ENCODE measurements at places on chromosomes 4 and X. TPM values are rescaled to one million over a fixed set of nuclear protein-coding genes. Genes with fewer than 3 reads are reported as not detected.

- H3K27me3 ChIP-seq = no peaks in the 10 kb centered on the region
- no peak for DNase-seq
- no peak overlapping the region for H3K4me3 ChIP-seq
Measured at GRCh38 chr4:47289805-47290204, 173.7 kb downstream of the COMMD8 start.

DNA sequence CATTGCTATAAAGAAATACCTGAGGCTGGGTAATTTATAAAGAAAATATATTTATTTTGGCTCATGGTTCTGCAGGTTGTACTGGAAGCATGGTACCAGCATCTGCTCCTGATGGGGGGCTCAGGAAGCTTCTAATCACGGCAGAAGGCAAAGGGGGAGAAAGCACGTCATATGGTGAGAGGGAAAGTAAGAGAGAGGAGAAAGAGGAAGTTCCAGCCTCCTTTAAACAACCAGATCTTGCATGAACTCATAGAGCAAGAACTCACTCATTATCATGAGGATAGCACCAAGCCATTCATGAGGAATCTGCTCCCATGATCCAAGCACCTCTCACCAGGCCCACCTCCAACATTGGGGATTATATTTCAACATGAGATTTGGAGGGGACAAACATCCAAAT is 125.0 kb upstream of the GRPR start:
- no peaks in the 10 kb centered on the region for H3K4me1 ChIP-seq
- no peaks in the 10 kb centered on the region for H3K27me3 ChIP-seq
- DNase-seq = no peak
- H3K36me3 ChIP-seq = no peaks in the 10 kb centered on the region
- H3K27ac ChIP-seq = no peak overlapping the region

GRCh38 chrX:119381349-119381944 is 17.7 kb upstream of the SLC25A43 start:
- H3K4me1 ChIP-seq = no peaks in the 10 kb centered on the region
- no peak overlapping the region for H3K27ac ChIP-seq
- no peak for DNase-seq
- H3K36me3 ChIP-seq = no peaks in the 10 kb centered on the region
- no peak overlapping the region for H3K4me3 ChIP-seq

DNA sequence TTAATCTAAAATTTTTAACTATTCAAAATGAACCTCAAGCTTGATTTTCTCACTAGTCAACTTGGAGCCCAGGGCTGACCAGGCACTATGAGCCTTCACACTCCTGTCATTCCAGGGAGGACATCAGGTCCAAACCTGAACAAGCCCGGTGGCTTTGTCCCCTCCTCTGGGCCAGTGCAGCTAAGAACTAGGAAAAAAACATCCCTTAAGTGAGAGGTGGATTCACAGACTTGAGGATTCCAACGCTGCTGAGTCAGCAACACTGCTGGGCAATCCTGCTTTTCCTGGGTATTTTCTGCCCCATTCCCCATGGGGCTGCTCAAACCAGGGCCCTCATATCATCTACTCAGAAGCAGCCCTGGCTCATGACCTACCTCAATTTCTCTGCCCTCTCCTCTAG is 4.0 kb downstream of the RNF212 start:
- DNase-seq = no peak
- no peaks in the 10 kb centered on the region for H3K27me3 ChIP-seq
- no peak overlapping the region for H3K4me3 ChIP-seq
- H3K36me3 ChIP-seq = no peaks in the 10 kb centered on the region
- peaks cover 60% of the 10 kb centered on the region for H3K4me1 ChIP-seq

GRCh38 chrX:1465286-1466231 is 12.8 kb upstream of the ASMTL start:
- DNase-seq = no peak
- H3K27me3 ChIP-seq = no peaks in the 10 kb centered on the region
- no peak overlapping the region for H3K27ac ChIP-seq
- H3K4me3 ChIP-seq = no peak overlapping the region
- no peaks in the 10 kb centered on the region for H3K36me3 ChIP-seq

- H3K27ac ChIP-seq = no peak overlapping the region
- H3K4me1 ChIP-seq = no peaks in the 10 kb centered on the region
- no peaks in the 10 kb centered on the region for H3K27me3 ChIP-seq
- no peaks in the 10 kb centered on the region for H3K36me3 ChIP-seq
- DNase-seq = no peak
Measured at GRCh38 chr4:141640696-141641095, 4.3 kb downstream of the IL15 start.

DNA sequence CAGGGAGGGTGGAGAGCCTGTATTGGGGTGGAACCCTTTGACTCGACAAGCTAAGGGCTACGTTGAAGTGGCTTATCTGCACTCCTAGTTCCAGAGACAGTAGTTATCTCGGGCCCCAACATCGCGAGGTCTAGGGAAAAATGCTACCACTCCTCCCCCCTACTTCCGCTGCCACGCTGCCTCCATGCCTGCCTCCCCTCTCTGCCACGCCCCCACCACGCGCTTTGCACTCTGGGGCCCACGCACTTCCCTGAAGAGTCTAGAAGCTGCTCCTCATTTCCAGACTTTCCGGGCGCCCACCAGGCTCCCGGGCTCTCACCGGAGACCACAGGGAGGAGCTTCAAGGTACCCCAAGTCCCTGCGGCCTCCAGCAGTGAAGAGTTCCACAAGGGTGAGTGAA is at the start of gene PASD1:
Gene PASD1, plus strand, starts transcription at position 227 of the 400 bp plus-strand sequence. CDS start 37,879 bp downstream, outside the sequence.
- no peaks in the 10 kb centered on the region for H3K27me3 ChIP-seq
- no peaks in the 10 kb centered on the region for H3K4me1 ChIP-seq
- no peak within 1 kb of the TSS for H3K27ac ChIP-seq
- no peaks in the 10 kb centered on the region for H3K36me3 ChIP-seq
- no peak within 1 kb of the TSS for H3K4me3 ChIP-seq

- no peaks in the 10 kb centered on the region for H3K4me1 ChIP-seq
- H3K36me3 ChIP-seq = no peaks in the 10 kb centered on the region
- H3K4me3 ChIP-seq = no peak overlapping the region
- no peaks in the 10 kb centered on the region for H3K27me3 ChIP-seq
Measured at GRCh38 chrX:154348646-154349358, 25.6 kb downstream of the FLNA start.

DNA sequence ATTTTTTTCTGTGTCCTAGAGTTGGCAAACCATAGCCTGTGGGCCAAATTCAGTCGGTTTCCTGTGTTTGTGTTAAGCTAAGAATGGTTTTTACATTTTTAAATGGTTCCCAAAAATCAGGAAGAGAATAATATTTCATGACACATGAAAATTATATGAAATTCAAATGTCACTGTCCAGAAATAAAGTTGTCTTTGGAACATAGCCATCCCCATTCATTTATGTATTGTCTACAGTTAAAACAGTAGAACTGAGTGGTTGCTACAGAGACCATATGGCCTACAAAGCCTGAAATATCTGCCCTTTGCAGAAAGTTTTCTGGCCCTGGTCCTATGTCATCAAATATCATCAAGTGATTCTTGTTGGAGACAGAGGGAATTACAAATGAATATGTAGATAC is 15.5 kb downstream of the FRMPD4 start:
- no peak overlapping the region for H3K27ac ChIP-seq
- no peak overlapping the region for H3K4me3 ChIP-seq

DNA sequence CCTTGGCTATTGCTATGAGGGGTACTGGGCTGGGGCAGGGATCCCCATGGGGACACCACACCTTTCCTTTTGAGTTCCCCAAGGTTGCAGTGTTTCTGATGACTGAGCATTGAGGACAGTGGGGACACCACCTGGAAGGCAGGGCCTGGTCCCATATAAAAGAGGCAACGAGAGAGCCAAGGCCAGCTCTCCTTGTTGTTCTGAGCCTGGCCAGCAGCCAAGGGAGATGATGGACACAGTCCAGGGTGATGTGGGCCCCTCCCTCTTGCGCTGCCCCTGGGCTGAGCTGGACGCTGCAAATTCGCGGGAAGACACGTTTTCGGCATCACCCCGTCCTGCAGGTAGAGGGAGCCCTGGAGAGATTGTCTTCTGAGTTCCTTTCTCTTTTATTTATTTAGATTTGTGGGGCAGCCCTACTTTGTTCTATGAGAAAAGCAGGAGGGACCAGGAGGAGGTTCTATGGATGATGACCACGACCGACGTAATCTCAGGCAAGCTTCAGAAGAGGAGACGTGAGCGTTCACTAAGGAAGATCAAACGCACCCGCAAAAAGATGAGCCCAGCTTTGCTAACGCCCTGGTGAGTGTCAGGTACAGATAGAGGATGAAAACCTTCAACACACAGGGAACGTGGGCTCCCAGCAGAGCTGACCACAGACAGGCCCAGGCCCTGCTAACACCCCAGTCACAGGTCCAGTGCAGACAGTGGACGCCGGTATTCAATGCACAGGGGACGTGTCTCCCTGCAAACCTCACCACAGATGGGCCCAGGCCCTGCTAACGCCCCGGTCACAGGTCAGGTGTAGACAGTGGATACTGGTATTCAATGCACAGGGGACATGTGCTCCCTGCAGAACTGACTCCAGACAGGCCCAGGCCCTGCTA is 97.4 kb downstream of the SHOX start:
- no peaks in the 10 kb centered on the region for H3K4me1 ChIP-seq
- no peak overlapping the region for H3K27ac ChIP-seq
- H3K4me3 ChIP-seq = no peak overlapping the region
- H3K36me3 ChIP-seq = no peaks in the 10 kb centered on the region

- peak overlapping the region; percentile 4 for H3K27ac ChIP-seq
Measured at GRCh38 chr4:99711657-99712056, 54.0 kb upstream of the C4orf54 start.

- no peak overlapping the region for H3K4me3 ChIP-seq
- H3K4me1 ChIP-seq = no peaks in the 10 kb centered on the region
- DNase-seq = no peak
- H3K27me3 ChIP-seq = no peaks in the 10 kb centered on the region
- H3K27ac ChIP-seq = no peak overlapping the region
Measured at GRCh38 chr4:101933855-101934254, 143.3 kb downstream of the BANK1 start.

DNA sequence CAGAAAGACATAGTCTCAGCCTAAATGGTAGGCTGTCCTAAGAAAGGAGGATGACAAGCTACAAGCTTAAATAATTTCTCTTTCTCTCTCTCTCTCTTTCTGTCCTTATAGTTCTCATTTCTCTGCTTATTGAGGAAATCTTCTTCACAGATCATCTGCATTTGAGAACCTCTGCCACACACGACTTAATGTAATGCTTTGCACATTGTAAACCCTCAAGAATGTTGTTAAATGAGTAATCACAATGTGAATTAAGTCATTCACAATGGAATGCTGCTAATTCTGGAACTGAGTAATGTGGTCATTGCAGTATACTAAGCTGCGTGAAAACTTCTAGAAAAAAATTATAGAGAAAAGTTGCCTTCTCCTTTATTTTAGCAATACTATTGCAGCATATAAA is 508.9 kb upstream of the FTHL17 start:
- H3K4me3 ChIP-seq = no peak overlapping the region
- DNase-seq = no peak
- H3K27ac ChIP-seq = no peak overlapping the region
- H3K4me1 ChIP-seq = no peaks in the 10 kb centered on the region
- H3K27me3 ChIP-seq = no peaks in the 10 kb centered on the region

- no peak overlapping the region for H3K4me3 ChIP-seq
- no peaks in the 10 kb centered on the region for H3K27me3 ChIP-seq
- H3K4me1 ChIP-seq = peaks cover 48% of the 10 kb centered on the region
- peak; percentile 49 for DNase-seq
Measured at GRCh38 chrX:107674480-107675364, 46.4 kb downstream of the PRPS1 start.

DNA sequence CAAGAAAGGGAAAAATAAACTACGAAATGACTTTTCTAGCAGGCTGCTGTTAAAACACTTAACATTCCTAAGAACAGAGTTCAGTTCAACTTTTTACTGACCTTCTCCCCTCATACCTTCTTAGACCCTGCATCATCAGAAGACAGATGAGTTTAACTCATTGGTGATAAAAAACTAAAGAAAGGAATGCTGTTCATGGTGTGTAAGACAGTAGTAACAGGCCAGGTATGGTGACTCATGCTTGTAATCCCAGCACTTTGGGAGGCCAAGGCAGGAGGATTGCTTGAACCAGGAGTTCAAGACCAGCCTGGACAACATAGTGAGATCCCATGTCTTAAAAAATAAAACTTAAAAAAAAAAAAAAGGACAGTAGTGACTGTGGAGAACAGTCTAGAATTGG is 16.2 kb downstream of the RBM47 start:
- H3K4me1 ChIP-seq = peaks cover 6% of the 10 kb centered on the region
- no peaks in the 10 kb centered on the region for H3K36me3 ChIP-seq
- H3K27me3 ChIP-seq = no peaks in the 10 kb centered on the region
- DNase-seq = no peak

MAGED4B gene
- 7.3 TPM for total RNA-seq

EDNRA gene
- total RNA-seq = 1.3 TPM

CT45A10 gene
- total RNA-seq = not detected

VSIG4 gene
- total RNA-seq = 38.9 TPM

ZDHHC15 gene
- total RNA-seq = 2.3 TPM

SMIM31 gene
- total RNA-seq = 2.6 TPM

NAT8L gene
- total RNA-seq = 18.8 TPM

CLTRN gene
- 1.3 TPM for total RNA-seq

All from body of pancreas (tissue), 4 donors.